ENCODE measurements at places on chromosomes 12 and 14.

DNA sequence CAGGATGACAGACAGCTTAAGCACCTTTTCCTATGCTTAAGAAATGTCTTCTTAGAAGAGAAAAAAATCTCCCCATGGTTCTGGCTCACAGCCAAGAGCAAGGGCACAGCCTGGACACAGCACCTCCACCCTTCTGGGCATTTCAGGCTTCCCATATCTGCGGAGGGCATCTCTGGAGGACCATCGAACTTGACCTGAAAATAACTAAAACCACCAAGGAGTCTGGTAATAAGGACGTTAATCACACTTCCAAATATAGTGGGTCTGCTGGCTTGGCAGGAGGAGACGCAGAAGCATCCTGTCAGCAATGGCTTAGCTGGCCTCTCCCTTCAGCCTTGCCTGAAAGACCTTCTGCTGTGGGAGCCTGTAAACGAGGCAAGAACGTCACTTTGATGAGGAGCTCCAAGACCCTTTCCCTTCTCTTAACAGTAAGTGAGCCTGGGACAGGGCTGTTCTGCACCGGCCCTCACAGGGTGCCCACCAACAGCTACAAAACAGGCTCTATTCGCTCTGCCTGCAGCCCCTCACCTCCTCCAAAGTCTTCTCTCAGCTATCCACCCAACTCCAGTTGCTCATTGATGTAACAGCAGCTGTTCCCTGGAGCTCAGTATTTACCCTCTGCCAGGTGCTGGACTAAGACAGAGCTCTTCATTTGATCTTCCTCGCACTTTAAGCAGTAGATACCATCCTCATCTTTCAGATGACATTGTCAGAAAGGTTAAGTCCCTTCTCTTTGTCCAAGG, 13.2 kb downstream of the SETD3 start:
- DNase-seq, result no peak

GRCh38 chr12:101875162-101875561, 2.2 kb upstream of the DRAM1 start:
- no peak for DNase-seq

- DNase-seq, result no peak
These were observed 29.5 kb upstream of the OSBPL8 start for GRCh38 chr12:76588881-76589565.

DNA sequence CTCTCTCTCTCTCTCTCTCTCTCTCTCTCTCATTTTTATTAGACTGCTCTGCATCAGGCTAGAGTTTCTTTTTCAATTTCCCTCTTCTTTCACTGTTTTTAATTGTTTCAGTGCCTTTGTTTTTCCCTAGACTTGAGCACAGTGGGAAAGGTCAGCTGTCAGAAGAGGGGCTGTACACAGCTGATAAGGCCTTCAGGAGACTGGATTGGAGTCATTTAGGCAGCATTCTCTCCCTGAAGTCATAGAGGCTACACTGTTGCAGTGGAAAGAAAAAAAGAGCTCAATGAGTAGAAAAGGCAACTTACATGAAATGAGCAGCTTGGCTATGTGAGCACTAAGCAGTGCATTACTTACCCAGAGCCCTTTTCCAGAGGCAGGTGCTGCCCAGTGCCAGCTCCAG, 456.9 kb downstream of the NRXN3 start:
- DNase-seq, result no peak

- no peak for DNase-seq
These were observed 126.9 kb downstream of the PAPOLA start for GRCh38 chr14:96629082-96629481.

- DNase-seq, result no peak
These were observed 3.9 kb downstream of the PLD4 start for GRCh38 chr14:104928391-104929133.

GRCh38 chr14:58947814-58948445, 240.5 kb upstream of the DAAM1 start:
- no peak for DNase-seq

- DNase-seq, result no peak
These were observed 19.7 kb upstream of the CKAP4 start for GRCh38 chr12:106267535-106267934.

- DNase-seq, result no peak
These were observed 7.1 kb downstream of the CD163 start for GRCh38 chr12:7496451-7496850.

DNA sequence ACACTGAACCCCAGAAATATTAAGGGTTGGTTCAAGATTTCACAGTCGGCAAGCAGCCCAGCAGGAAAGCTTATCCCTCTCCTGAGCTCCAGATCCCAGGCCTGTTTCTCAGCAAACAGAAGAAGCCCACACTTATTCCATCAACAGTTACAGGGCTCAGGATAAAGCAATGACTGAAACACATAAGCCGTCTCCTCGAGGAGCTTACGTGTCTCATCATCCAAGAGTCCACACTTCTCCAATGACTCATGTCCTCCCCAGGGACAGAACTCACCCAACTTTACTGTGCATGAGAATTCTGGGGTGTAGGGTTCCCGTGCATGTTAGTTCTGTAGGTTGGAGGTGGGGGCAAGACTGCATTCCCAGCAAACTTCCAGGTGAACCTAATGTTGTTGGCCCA, 31.2 kb downstream of the GSC start:
- no peak for DNase-seq

DNA sequence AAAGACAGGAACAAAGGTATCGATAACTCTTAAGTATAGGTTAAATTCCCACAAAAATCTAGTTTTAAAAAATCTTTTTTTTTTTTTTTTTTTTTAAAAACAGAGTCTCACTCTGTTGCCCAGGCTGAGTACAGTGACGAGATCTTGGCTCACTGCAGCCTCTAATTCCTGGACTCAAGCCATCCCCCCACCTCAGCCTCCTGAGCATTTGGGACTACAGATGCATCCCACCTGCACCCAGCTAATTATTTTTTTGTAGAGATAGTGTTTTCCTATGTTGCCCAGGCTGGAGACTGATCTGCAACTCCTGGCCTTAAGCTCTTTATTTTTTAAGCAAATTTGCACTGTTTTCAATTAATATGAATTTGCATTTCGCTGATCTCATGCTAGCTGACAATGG, 9.8 kb downstream of the PSEN1 start:
- no peak for DNase-seq

DNA sequence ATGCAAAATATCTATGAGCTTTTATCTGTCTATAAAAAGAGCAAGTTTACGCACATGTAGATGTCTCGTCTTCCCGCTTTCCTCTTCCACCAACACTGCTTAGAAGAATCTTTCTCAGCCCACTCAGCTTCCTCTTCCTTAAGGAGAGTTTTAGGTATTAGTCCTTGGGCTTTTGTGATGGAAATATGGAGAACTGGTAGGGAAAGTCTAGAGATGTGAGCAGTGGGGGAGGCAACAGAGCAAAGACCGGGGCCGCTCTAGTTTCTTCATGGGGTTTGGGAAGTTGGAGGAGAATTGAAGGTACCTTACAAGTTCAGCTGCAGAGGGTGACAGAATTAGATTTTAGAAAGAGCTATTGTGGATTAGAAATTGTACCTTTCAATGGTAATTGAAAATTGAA, 56.3 kb upstream of the CPNE8 start:
- no peak for DNase-seq

GRCh38 chr12:125387206-125387605, 322.0 kb downstream of the AACS start:
- DNase-seq, result no peak

- no peak for DNase-seq
These were observed 448.8 kb downstream of the FLRT2 start for GRCh38 chr14:85978582-85979250.

DNA sequence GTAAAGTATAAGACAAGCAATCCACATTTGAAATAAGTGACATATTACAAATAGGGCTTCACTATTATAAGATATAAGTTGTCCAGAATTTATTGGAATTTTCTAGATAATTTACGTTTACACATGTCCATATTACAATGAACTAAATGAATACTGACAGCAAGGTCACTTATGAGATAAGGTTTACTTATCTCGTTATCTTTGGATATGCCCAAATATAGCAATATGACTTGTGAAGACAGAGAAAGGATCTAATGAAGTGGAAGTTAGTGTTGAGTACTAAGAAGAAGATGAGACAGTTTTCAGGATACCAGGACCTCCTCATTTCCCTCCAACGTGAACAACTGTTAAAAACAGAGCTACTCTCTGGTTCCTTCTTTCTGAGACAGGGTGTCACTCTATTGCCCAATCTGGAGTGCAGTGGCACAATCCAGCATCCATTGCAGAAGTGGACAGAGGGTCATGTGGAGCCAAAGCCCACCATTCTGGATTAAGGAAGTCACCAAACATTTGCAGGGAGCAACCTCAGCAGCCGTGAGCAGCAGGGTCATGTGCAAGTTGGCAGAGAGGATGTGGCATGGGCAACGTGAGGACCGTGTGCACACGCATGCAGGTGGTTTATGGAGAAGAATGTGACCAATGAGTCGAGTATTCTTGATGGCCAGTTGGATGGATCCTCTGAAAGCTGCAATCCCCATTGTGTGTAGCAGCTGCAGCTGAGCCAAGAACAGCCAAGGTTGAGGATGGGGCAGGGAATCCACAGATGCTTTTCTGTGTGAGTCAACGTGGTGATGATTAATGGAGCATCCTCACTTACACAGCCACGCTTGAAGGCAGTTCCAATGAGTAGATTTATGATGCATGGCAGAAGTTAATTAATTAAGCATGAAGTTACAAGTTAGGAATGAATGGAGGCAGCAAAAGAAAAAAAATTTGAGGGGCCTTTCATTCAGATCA, 111.0 kb downstream of the BICD1 start:
- DNase-seq, result no peak

- no peak for DNase-seq
These were observed 108.4 kb downstream of the ESRRB start for GRCh38 chr14:76484355-76484754.

GRCh38 chr14:26531894-26532293, 65.9 kb downstream of the NOVA1 start:
- DNase-seq, result no peak

DNA sequence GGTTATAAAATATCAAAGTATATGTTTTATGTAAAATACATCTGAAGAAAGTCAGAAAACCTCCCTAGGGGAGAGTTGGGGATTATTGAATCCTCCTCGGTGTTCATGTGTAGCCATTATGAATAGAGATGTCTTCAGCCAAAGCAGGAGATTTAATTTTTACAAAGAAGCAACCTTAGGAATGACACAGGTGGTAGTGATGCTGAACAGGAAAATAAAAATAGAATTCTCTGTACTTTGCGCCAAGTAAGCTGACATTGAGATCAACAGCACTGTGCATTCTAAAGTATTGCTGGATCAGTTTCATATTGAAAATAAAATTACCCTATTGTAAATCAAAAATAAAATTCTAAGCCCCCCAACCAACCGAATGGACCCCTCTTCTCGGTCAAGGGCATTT, 132.8 kb upstream of the TRHDE start:
- no peak for DNase-seq

DNA sequence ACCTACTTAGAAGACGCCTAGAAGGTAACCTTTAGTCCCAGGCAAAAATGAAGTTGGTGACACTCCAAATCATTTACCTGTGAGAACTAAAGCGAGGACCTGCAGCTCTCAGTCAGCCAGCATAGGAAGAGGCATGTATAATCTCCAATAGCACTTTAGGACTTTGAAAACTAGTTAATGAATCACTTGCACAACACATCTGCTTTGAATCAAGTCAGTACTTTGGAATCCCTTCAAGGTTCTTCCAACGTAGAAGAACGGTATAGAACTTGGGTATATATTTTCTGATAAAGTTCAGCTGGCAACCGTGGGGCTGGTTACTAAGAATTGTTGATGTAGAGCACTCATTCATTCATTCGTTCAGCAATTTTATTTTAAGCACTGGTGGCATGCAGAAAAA, 251.9 kb downstream of the TMEM132D start:
- DNase-seq, result no peak

DNA sequence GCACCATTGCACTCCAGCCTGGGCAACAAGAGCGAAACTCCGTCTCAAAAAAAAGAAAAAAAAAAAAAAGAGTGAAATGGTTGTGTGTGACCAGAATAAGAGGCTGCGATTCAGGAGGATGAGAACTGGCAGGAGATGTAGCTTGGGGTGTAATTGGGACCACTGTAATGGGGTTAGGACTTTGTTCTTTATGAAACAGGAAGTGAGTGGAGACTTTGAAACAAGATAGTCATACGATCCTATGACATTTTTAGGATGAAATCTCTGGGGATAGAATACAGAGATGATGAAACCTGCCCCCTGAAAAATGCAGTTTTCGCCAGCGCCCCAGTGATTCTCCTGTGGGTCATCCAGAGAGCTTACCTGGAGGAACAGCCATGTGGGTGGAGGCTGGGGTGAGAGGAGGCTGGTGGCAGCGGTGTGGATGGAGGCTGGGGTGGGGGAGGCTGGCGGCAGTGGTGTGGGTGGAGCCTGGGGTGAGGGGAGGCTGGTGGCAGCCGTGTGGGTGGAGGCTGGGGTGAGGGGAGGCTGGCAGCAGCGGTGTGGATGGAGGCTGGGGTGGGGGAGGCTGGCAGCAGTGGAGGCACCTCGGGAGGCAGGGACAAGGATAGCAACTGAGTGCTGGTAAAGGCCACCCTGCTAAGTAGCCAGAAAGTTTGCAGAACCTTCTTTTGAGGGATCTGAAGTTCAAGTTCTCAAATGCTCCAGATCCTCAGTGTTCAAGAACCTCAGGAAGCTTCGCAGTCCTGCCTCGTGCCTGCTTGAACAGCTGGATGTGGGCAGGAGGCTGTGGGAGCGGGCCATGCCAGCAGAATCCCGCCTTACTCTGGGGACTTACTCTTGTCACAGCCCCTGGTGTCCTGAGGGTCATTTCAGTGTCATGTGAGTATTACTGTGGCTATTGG, 20.2 kb downstream of the FBXL14 start:
- no peak for DNase-seq

DNA sequence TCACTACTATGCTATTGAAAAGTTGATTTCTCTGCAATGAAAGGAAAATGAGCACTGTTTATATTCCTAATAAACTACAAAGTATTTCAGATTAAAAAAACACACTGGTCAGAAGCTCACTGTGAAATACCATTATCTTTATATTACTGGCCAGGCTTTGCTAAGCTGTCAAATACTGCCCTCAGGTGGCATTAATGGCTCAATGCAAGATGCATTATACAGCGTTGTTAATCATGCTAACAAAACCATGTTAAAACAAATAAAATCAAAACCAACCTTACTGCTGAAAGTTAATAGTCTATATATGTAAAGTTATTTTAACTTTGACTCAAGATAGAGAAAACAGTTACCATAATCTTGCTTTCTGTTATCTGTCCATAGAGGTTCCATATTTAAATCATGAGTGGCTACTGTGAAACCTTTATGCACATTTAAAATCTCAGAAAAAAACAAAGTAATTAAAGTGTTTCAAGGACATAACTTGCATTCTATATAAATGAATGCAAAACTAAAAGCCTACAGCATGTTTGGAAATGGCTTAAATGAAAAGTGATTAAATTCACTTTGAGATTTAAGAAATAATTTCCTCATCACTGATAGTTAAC, 121.7 kb downstream of the RALGAPA1 start:
- no peak for DNase-seq

Data from caudate nucleus (tissue), 63 donors.